ENCODE measurements at places on chromosomes 6 and 20.

GRCh38 chr6:105135056-105135455 is 44.8 kb downstream of the POPDC3 start:
- no peak for DNase-seq

- no peak for DNase-seq
These were observed 1.7 kb downstream of the LOC128125822 start for GRCh38 chr6:63573899-63574553.

DNA sequence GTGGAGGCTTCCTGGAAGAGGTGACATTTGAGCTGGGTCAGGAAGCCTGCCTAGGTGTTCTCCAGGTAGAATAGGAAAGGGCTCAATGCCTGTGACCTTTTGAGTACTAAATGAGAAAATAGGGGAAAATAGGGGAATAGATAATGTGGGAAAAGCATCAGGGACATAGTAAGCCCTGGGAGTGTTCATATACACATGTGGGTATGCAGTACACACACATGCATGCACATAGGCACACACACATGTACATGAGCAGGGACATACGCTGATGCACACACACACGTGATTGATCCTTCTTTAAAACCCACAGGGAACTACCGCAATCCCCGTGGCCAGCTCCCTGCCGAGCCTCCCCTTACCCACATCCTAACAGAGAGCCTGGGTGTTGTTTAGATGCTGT is 351.7 kb downstream of the CDH4 start:
- no peak for DNase-seq

- no peak for DNase-seq
These were observed 51.0 kb downstream of the SLC9A8 start for GRCh38 chr20:49863666-49864065.

DNA sequence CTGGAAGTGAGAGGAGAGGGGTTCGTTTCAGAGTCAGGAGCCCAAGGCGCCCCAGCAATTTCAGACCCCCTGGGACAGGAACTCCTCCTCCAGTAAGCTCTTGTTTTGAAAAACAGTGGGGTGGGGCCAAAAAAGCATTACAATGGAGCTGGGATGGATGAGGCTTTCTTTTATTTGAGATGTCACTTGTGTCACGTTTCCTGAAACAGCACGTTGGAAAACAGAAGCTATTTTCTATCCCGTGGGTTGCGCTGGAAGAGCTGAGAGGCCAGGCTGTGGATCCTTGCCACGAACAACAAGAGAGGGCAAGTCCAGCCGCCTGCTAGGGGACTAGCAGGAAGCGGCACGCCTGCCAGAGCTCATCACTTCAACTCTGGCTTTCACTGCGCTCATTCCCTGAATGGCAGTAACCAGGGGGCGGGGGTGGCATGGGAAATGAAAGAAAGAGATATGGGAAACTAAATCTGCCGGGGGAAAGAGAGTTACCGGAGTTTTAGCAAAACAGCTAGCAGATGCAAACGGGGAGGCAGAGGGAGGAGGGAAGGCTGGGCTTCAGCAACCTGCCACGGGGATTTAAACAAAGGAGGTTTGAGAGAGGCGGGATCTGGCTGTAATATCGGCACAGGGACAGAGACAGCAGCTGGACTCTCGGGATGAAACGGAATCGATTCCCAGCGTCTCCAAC is 34.6 kb downstream of the GCNT2 start:
- DNase-seq, result no peak

- DNase-seq, result no peak
These were observed 96.7 kb upstream of the LAMP5 start for GRCh38 chr20:9417665-9418064.

DNA sequence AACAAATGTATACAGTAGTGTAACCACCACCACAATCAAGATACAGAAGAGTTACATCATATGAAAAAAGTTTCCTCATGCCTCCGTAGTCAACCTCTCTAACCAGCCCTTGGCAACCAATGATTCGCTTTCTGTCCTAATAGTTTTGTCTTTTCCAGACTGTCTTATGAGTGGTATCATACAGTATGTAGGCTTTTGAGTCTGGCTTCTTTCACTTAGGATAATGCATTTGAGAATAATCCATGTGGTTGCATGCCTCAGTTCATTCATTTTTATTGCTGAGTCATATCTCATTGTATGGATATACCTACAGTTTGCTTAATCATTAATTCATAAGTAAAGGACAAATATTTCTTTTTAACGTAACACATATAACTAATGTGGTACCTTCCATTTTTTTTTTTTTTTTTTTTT is 86.4 kb upstream of the RIPOR2 start:
- no peak for DNase-seq

- DNase-seq, result peak; percentile 0
These were observed at the start of gene OPRM1 for GRCh38 chr6:154039231-154039842. Gene OPRM1, plus strand, starts transcription at chr6:154039240. Its CDS starts 305 bp downstream, at chr6:154039545.

DNA sequence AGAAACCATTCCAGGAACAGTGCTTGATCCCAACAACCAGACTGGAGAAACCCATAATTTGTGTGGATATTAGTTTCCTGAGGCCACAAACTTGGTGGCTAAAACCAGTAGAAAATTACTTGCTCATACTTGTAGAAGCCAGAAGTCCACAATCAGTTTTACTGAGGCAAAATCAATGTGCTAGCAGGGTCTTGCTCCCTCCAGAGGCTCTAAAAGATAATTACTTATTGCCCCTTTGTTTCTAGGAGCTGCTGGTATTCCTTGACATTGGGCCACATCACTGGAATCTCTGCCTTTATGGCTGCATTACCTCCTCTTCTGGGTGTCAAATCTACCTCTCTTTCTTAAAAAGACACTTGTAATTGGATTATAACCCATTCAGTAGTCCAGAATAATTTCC is 142.2 kb upstream of the SAMD5 start:
- no peak for DNase-seq

DNA sequence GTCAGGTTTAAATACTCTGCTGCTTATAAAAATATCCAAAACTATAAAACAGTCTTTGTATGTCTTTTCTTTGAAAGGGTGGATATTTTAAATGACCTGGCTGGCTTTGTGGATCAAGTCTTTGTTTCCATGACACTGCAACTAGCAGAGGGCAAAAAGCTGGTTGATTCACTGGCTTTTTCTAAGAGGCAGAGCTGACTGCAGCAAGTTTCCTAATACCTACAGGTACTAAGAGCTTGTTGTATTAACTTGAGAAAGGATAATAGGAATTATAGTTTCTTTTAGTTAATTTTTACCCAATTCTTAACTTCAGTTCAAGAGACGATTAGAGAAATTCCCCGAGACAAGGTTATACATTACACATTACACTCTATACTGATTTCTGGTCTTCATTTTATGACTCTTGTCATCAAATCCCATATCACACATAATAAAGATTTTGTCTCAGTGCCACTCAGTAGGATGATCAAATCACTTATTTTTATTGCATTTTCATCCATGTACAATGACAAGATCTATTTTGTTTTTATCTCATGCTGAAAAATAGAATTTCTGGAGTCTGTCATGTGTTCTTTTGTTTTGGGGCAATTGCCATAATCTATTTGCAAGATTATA is 120.1 kb upstream of the RIMS1 start:
- no peak for DNase-seq

- DNase-seq, result no peak
These were observed 138.4 kb downstream of the ELOVL4 start for GRCh38 chr6:79808921-79809320.

DNA sequence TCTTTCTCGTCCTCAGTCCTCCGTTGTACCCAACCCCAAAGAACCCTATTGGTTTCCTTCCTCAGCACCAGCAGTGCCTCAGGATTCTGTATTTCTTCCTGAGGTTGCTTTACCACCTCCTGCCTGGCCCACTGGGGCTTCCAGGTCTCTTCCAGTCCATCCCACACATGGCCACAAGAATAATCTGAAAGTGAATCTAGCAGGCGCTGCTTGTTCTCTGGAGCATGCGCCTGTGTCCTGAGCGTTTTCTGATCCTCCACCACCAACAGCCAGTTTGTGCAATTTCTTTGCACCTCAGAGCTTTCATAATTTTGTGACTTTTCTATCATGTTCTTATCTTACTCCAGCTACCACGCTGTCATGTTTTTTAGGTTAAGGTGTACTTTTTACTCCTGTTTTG is 11.6 kb upstream of the HSP90AB1 start:
- DNase-seq, result no peak

- DNase-seq, result no peak
These were observed 733.3 kb downstream of the HACE1 start for GRCh38 chr6:104126315-104127005.

DNA sequence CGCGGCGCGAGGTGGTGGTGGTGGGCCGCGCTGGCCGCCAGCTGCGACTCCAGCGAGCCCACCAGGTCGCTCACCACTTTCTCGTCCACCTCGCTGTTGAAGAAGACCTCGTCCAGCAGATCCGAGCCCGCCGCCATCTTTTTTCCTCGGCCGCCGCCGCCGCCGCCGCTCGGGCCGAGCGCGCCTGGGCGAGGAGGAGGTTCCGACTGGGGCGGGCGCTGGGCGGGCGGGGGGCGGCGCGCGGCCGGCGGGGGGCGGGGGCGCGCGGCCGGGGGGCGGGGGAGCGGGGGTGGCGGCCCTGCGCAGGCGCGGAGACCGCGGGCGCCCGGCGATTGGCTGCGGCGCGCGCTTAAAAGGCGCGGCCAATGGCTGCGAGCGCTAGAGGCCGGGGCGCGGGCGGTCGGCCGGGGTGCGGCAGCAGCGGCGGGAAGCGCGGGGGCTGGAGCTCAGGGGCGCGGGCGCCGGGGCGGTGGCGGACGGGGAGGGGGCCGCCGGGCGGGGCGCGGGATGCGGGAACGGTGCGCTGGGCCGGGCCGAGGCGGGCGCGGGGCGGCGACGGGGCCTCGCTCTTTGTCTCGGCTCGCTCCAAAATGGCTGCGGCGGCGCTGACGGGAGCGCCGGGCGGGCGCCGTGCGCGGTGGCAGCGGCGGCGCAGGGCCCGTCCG is at the start of gene TAF4:
Gene TAF4, minus strand, starts transcription at position 208 of the 665 bp plus-strand sequence. Its CDS starts 71 bp downstream, at position 137.
- DNase-seq, result peak; percentile 55

DNA sequence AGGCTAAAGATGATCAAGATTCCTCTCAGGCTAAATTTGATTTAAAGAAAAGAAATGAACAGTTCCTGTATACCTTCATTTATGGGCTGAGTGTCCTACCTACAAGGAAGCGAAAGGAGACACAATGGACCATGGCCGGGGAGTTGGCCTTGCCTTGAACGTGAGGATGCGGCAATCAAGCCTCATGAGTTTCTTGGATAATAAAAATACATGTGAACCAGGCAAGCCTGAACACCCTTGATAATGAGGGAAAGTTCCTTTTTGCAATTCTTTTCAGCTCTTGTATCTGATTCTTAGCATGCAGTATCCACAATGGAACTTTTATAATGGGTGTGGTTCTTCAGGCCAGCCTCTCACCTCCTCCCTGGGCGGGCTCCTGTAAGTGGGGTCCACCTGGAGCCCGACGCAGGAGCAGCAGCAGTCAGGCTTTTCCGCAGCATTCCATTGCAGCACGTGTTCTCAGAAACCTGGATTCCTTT is 83.8 kb downstream of the RNASET2 start:
- no peak for DNase-seq

DNA sequence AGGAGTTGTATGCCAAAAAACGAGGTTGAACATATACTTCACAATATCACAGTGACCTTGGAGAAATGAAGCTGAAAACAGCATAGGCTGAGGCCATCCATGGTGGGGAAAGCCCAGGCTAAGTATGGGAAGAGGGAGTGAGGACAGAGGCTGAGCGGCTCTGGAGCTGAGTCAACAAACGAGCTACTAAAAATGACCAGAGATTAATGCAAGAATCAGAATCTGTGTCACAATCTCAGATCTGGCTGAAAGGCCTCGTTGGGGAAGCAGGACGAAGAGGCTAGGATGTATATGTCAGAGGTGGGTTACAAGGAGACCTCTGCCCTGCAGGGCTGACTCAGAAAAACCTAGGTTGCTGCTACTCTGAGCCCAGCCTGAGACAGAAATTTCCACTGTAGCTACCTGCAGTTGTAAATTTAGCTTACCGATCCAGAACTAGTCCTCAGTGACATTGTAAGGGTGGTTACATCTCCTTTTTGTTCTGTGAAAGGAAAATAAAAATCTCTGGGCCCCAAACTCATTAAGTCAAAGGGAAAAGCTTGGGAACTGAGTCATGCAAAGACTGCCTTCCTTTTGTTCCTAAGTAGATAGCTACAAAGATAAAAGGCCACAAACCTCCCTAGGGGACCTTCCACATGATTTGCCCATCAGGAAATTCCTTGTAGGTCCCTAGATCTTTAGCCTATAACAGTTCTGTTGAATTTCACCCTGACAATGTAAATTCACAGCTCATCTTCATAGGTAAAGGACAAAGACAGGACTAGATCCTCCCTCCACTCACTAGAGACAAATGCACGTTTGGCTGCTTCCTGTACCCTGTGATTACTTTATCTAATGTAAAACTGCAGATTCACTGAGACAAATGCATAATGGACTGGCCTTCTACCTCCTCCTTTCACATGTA is 8.5 kb upstream of the TUBB2A start:
- DNase-seq, result no peak

GRCh38 chr20:49641683-49642656 is 71.7 kb downstream of the B4GALT5 start:
- DNase-seq, result no peak

GRCh38 chr6:170366248-170366960 is 59.8 kb downstream of the FAM120B start:
- no peak for DNase-seq

DNA sequence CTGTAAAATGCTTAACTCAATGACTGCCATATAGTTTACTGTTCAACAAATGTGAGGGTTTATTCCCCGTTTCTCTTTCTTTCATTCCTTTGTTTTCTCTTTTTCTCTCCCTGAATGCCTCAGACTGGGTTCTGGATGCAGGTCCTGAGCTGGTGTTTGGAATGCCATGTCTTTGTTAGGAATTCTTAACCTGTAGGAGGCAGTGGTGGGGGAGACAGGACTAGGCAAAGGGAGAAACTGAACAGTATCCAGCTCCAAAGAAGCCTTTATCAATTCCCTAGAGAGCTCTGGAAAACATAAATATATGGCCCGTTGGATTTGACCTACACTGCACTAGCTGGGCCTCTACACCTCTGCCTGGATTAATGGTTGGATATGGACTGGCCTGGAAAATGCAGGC is 621.2 kb upstream of the SLC35B3 start:
- DNase-seq, result no peak

- no peak for DNase-seq
These were observed 60.1 kb downstream of the MTHFD1L start for GRCh38 chr6:150925590-150925928.

GRCh38 chr20:4272225-4272624 is 256.9 kb upstream of the RNF24 start:
- DNase-seq, result no peak

Measured in stimulated activated CD8-positive, alpha-beta memory T cell treated with anti-CD3 and anti-CD28 coated beads, Interleukin-7, amount 100 ng/mL, for 24 hours (primary cell).